ENCODE measurements at places on chromosomes 2 and 18.

DNA sequence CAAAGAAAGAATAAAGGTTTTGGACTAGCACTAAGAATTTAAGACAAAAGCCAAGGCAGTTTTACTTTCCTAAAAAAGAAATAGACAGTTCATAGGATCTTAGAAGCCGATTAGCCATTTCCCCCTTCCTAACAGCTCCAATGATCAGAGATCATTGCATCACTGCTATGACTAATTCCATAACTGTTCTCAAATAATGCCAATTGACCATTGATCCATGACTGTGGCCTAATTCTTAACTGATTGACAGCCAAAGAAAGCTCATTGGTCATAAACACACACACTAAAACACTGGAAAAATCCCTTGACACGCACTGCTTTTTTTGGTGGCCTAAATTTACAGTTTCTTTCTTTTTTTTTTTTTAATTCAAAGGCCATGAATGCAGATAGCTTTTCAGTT is 345.0 kb upstream of the ACVR2A start:
- no peak for DNase-seq

GRCh38 chr2:10348891-10349290 is 46.2 kb downstream of the HPCAL1 start:
- no peak for DNase-seq

DNA sequence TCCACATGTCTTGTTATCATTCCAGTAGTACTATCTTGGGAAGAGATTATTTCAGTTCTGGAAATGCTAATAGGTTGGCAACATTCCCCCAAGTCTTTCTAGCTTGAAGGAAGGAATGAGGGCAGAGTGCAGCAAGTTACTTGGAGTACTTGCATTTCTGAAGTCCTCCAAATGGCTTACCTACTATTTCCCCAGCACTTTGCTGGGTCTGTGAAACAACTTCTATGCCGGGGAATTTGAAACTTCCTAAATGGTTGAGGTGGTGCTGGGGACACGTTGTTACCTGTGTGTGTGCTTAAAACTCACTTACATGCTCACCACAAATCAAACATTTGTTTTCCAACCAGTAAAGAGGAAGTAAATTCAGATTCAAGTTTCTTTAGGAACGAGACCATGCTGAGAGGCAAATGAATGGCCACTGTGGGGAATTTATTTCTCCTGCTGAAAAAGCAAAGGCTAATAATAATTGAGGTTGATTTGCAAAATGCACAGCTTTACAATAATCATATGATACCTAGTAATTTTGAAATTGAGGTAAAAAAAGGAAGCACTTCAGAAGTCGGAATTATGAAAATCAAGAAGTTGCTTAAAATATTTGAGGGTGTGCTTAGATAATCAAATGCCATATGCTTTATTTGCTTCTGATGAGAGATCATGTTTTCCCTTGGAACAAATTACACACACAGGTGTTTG is 1167.7 kb upstream of the ZEB2 start:
- no peak for DNase-seq

- DNase-seq: no peak
Observed at GRCh38 chr2:238305965-238306671, 14.2 kb upstream of the TRAF3IP1 start.

- peak; percentile 64 for DNase-seq
Observed at GRCh38 chr18:55458456-55459203, 129.4 kb downstream of the TCF4 start.

GRCh38 chr2:174524527-174524926 is 37.7 kb upstream of the GPR155 start:
- DNase-seq: no peak

DNA sequence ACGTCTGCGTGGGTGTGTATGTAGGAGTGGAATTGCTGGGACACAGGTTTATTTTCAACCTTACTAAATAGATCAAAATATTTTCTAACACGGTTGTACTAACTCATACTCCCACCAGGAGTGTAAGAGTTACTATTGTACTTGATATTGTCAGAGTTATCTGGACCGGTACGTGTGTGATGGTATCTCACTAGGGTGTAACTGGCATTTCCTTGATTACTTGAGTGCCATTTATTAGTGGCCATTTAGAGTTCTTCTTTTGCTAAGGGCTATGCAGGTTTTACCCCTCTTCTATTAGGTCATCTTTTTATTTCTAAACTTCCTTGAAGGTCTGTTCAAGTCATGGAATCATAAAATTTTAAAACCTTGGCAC is 33.5 kb downstream of the CENPO start:
- DNase-seq: no peak

- DNase-seq: no peak
Observed at GRCh38 chr2:84459944-84460429, 907 bp upstream of the SUCLG1 start.

GRCh38 chr2:177072090-177072489 is 140.5 kb upstream of the HNRNPA3 start:
- no peak for DNase-seq

GRCh38 chr2:186641807-186642321 is 52.0 kb upstream of the FAM171B start:
- no peak for DNase-seq

GRCh38 chr2:141423124-141423523 is 707.7 kb downstream of the LRP1B start:
- DNase-seq: no peak

DNA sequence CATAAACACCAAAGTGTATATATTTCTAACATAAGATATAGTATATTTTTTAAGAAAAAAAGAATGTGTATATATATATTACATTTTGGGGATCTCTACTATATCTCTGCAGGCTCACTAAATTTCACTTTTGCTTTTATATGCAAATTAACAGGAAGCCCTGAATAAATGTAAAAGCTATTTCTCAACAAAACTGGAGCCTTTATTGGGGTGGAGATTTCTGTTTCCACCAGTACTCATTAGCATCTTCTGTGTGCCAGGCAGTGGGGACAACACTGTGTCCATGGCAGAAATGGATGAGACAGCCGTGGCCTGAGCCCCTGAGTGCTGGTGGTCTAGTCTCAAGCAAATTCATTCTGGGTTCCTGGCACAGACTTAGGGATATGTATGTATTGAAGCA is 41.3 kb downstream of the C18orf63 start:
- no peak for DNase-seq

GRCh38 chr18:58591286-58591685 is 37.6 kb downstream of the ALPK2 start:
- DNase-seq: no peak

- no peak for DNase-seq
Observed at GRCh38 chr2:107202962-107203591, 317.1 kb upstream of the ST6GAL2 start.

GRCh38 chr2:49770919-49771318 is 616.6 kb upstream of the FSHR start:
- DNase-seq: no peak

DNA sequence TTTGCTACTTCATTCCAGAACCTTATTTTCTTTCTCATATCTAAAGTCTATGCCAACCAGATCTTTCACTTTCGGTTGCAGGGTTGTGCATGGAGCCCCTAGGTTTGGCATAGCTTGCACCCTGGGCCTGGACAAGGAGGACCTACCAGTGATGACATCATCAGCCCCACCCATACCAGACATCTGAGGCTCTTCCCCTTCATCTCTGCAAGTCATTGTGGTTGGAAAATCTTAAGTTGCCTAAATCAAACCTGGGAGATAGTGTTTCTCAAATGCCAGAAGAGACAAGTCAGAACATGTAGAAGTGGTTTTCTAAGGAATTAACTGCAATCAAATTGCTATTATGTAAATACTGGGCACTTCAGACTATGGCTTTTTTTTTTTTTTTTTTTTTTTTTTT is 363.3 kb downstream of the ZNF516 start:
- no peak for DNase-seq

DNA sequence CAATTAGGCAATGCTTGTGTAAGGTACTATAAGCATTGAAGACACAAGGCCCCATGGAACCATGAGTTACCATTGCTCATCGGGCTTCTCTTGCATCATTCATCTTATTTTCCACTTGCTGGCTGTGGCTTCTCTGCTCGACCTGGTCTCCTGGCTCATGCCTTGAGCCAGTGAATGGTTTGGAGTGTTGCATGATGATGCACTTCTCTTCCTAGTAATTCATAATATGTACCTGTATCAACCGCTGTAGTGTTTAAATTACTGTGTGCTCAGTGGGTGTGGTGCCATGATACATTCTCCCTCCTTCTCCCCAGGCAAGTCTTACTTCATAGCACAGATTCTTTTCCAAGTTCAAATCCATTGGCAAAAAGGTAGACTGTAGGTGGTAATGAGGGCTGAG is 66.8 kb downstream of the ABCA12 start:
- DNase-seq: no peak

DNA sequence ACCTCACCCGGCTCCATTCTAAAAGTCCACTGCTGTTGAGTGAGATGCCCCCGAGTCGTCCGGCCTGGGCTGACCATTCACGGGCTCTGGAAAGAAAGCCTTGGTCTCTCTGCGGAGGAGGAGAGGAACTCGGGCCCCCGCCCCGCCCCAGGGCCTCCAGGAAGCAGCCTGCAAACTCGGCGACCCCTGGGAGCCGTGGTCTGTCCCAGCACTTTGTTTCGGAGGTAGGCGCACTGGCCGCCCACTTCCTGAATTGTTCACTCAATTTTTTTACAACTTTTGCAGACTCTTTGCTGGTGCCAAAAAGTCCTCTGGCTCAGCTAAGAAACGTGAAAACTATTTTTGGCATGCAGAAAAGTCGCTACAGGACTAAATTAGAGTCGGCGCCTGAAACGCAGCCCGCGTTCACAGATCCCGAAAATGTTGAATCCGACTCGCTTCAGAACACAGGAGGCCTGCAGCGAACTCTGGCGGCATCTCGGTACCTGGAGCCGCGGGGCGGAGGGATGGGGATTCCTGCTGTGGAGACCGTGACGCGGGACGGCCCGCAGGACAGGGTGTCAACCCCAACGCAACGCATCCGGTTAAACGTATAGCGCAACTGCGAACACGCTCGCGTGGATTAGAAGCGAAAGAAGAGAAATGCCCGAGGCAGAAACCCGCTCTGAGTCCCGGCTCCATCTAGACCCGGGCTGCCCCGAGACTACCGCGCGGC is 1.5 kb downstream of the PXDN start:
- DNase-seq: no peak

DNA sequence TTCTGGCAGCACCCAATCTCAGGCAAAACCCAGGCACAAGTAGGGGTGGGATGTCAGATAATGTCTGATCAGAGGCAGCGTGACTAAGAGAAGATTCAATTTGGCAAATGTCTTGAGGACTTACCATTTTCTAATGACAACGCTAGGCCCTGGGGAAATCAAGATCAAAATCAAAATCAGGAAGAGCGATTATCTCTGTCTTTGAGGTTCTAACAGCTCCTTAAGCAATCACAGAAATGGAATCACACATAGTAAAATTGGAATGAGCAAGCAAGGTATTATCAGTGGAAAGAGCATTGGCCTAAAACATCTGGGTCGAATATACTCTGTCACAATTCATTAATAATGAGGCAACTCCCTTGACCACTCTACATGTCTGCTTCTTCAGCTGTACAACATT is 8.6 kb upstream of the SERPINB2 start:
- no peak for DNase-seq

DNA sequence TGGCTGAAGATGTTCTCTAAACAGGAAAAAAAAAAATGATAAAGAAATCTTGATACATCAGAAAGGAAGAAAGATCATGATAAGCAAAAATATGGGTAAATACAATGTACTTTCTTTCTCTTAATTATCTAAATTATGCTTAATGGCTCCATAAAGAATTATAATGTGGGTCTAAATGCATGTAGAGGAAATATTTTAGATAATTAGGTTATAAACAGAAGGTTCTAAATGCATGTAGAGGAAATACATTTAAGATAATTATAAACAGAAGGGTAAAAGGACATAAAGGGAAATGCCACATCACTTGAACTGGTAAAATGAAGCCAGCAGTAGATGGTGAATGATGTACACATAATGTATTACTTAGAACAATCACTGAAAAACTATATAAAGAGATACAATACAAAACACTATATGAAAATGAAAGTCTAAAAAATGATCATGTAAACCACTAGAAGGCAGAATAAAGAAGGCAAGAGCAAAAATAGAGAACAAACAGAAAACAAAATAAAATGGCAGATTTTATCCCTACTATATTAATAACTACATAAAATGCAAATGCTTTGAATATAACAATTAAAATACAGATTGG is 308.4 kb upstream of the CDH2 start:
- DNase-seq: no peak

- DNase-seq: no peak
Observed at GRCh38 chr2:43302961-43303494, 76.6 kb upstream of the ZFP36L2 start.

DNA sequence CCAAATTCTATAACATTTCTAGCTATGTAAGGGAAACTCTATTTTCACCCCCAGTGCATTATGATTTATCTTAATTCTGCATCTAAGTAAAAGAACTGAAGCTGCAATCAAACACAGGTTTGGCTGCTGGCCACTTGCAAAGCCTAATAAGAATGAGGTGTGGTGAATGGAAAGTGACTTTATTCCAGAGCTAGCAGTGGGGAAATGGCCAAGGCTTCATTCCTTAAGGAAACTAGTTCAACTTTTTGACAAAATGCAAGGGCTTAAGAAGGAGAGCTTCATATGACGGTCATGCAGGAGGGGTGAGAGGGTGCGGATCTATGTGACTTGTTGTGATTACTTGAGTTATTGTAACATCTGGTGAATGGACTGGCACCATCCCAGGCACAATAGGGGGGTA is 1802.0 kb downstream of the SUCLG1 start:
- no peak for DNase-seq

DNA sequence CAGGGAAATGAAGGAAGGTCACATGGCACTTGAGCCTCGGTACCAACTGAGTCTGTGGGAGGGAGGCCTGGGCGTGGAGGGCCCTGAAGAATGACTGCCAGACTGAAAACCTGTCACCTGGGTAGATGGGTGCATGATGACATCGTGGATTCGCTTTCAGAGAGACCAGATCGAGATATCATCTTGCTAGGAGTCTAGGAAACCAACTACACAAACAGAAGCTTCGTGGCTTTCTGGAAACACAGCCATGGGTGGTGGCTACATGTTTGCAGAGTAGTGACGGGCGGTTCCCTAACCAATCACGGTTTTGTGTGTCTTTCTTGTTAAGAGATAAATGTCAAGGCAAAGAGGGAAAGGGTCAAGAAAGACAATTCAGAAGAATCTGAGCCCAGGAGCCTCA is 155.0 kb downstream of the EIPR1 start:
- no peak for DNase-seq

GRCh38 chr2:78979380-78980151 is 45.9 kb upstream of the REG3G start:
- DNase-seq: peak; percentile 83

DNA sequence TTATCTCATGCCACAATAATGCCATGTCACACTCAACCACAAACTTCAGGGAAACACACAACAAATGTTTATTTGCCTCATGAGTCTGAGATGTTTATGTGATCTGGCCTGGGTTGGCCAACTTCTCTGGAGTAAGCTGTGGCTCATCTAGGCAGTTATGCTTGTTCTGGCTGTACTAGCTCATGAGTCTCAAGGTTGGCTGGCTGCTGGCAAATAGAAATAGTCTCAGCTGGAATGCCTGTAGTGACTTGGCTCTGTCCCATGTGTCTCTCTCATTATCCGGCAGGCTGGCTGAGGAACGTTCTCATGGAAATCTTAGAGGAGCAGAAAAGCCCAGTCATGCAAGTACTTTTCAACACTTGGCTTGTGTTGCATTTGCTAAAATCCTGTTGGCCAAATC is 234.9 kb upstream of the CDH2 start:
- no peak for DNase-seq

GRCh38 chr2:229445019-229445418 is 173.9 kb upstream of the PID1 start:
- no peak for DNase-seq
